ENCODE measurements at places on chromosomes 2 and 18. TPM values are rescaled to one million over a fixed set of nuclear protein-coding genes. Genes with fewer than 3 reads are reported as not detected.

The AQP12A gene
- not detected for total RNA-seq

The KCNG2 gene
- total RNA-seq: not detected

The UGP2 gene
- 70.0 TPM for total RNA-seq

The TMEM17 gene
- 0.25 TPM for total RNA-seq

DNA sequence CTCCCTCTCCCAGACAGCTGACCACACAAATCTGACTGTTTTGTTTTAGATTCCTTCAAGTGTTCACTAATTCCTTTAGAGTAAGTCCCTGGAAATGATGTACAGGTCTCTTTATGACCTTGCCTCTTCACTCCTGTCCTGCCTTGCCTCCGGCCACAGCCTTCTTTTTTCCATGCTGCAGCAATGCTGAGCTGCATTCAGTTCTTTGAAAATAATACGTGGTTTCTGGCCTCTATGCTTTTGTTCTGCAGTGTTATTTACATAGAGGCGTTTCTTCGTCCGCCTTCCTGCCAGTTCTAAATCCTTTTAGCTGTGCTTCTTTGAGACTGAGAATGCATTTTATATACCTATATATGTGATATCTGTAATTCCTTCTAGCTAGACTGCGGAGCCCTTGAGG lies 87.2 kb downstream of the PPP1R1C start:
- no peak for DNase-seq

- DNase-seq: no peak
These were observed 41.9 kb upstream of the RHOB start for GRCh38 chr2:20404950-20405349.
